ENCODE measurements at places on chromosomes 2 and 18. TPM values are rescaled to one million over a fixed set of nuclear protein-coding genes. Genes with fewer than 3 reads are reported as not detected.
A peak's percentile ranks its signal among the peaks of the same experiment; 100 is the strongest.

GRCh38 chr2:224072541-224073188 is 33.6 kb upstream of the SERPINE2 start:
- no peak overlapping the region for H3K4me3 ChIP-seq
- H3K4me1 ChIP-seq = no peaks in the 10 kb centered on the region
- peak; percentile 59 for DNase-seq

GRCh38 chr2:69677914-69678313 is 34.4 kb upstream of the AAK1 start:
- DNase-seq = no peak
- H3K36me3 ChIP-seq = no peaks in the 10 kb centered on the region
- no peak overlapping the region for H3K27ac ChIP-seq
- H3K27me3 ChIP-seq = no peaks in the 10 kb centered on the region
- peaks cover 4% of the 10 kb centered on the region for H3K4me1 ChIP-seq

CCDC121 gene
- total RNA-seq = 2.6 TPM

AGPS gene
- total RNA-seq = 32.2 TPM

GRCh38 chr2:100327742-100328141 is 5.4 kb upstream of the LONRF2 start:
- no peak overlapping the region for H3K27ac ChIP-seq
- H3K4me3 ChIP-seq = no peak overlapping the region
- no peaks in the 10 kb centered on the region for H3K27me3 ChIP-seq
- H3K36me3 ChIP-seq = no peaks in the 10 kb centered on the region

Data from psoas muscle (tissue), 8 donors.